ENCODE measurements at places on chromosomes 6 and 20.

GRCh38 chr6:87501809-87502572, 29.2 kb downstream of the SLC35A1 start:
- DNase-seq = no peak

GRCh38 chr6:56145616-56146015, 101.8 kb downstream of the COL21A1 start:
- no peak for DNase-seq

DNA sequence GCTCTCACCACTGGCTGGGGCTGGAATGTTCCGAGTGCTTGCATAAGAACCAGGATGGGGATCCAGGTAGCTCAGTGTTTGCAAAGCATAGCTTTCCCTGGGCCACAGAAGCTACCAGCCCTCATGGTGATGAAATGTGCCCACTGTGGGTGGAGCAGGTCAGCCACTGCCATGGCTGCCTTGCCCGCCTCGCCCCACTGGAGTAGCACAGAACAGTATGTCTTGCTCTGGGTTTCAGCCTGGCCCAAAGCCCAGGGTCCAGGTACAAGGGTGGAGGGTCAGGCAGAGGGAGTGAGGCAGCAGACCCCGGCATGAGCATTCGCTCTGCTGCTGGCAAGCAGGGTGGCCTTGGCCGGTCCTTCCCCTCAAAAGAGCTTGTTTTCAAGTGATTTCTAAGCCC, 34.7 kb downstream of the KCNK17 start:
- no peak for DNase-seq

GRCh38 chr6:63985223-63985622, 349.6 kb downstream of the PHF3 start:
- DNase-seq = no peak

GRCh38 chr6:37714836-37715420, 17.2 kb upstream of the MDGA1 start:
- DNase-seq = no peak

DNA sequence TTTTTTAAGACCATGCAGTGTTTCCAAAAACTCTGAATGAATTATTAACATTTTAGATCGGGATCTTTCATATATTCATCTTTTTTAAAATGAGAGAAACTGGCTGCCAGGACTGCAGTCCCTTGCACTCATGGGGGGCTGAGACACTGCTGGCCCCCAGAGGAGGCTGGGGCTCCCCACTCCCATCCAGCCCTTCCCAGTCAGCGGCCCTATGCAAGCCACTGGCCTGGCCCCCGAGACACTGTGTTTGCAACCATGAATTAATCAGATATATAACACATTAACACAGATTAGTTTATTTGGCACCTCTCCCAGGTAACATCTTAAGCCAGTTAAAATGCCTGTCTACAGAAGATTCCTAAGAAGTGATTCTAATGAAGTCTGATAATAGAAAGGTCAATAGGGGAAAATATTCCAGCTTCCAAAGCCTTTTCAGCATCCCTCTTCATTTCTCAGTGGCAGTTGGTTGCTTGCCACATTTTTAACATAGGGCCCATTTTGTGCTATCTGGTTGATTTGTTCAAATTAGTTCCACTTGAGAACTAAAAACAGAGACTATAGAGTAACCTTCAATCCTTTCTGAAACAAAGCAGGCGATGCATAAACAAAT, 184.4 kb upstream of the FBXL4 start:
- DNase-seq = no peak

DNA sequence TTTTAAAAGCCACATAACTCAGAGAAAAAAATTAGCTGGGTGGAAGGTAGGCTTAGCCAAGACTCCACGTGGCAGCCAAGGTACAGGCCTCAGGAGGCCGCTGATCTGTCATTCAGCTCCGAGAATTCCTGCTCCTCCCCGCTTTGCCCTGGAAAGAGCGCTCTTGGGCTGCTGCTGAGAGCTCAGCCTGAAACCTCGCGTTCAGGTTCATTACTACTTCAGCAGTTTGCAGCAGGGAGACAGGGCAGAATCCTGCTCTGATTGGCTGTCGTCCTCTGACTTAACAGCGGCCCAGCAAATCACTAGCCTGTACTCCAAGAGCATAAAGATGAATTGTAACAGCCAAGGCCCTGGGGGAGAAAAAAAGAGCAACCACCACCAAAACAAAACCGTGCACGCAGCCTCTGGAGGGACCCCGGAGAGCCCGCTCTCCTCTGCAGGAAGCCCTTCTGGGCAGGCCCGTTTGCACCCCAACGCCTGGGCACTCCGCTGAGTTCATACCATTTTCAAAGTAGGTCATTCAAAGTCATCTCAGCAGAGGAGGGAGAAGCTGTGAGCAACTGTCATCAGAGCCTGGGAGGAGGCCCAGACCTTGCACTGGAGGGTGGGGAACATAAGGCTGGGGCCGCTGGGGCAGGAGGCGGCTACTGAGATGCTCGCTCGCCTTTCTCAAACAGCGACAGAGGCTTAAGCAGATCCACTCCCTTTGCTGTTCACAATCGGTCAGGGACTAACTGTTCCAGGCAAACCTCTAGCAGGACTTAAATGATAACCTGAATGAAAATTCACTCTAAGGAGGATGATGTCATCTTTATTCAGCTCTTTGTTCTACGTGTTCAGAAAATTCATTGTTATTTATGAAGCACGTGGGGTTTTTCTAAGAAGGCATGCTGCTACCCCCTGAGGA, 42.3 kb upstream of the ATXN1 start:
- DNase-seq = no peak

DNA sequence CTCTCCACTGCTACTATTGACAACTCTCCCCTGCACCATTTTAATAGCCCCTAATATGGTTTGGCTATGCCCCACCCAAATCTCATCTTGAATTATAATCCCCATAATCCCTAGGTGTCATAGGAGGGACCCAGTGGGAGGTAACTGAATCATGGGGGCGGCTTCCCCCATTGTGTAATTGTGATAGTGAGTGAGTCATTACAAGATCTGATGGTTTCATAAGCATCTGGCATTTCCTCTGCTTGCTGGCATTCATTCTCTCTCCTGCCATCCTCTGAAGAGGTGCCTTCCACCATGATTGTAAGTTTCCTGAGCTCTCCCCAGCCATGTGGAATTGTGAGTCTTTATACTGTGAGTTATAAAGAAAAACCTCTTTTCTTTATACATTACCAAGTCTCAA, 74.1 kb upstream of the TCF21 start:
- DNase-seq = no peak

GRCh38 chr6:109486068-109486467, 3.0 kb upstream of the ZBTB24 start:
- no peak for DNase-seq

- DNase-seq = peak; percentile 16
These were observed 71.0 kb upstream of the MRAP2 start for GRCh38 chr6:83962582-83962981.

DNA sequence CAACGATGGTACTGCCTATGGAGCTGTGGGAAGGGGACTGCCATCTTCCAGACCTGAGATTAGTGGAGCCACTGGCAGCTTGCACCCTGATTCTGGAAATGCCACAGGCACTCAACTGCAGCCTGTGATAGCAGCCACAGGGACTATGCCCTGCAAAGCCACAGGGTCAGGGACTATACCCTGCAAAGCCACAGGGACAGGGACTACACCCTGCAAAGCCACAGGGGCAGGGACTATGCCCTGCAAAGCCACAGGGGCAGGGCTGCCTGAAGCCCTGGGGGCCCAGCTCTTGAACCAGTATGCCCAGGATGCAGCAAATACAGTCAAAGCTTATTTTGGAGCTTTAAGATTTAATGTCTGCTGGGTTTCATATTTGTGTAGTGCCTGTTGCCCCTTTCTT, 346.6 kb downstream of the C6orf118 start:
- DNase-seq = no peak

DNA sequence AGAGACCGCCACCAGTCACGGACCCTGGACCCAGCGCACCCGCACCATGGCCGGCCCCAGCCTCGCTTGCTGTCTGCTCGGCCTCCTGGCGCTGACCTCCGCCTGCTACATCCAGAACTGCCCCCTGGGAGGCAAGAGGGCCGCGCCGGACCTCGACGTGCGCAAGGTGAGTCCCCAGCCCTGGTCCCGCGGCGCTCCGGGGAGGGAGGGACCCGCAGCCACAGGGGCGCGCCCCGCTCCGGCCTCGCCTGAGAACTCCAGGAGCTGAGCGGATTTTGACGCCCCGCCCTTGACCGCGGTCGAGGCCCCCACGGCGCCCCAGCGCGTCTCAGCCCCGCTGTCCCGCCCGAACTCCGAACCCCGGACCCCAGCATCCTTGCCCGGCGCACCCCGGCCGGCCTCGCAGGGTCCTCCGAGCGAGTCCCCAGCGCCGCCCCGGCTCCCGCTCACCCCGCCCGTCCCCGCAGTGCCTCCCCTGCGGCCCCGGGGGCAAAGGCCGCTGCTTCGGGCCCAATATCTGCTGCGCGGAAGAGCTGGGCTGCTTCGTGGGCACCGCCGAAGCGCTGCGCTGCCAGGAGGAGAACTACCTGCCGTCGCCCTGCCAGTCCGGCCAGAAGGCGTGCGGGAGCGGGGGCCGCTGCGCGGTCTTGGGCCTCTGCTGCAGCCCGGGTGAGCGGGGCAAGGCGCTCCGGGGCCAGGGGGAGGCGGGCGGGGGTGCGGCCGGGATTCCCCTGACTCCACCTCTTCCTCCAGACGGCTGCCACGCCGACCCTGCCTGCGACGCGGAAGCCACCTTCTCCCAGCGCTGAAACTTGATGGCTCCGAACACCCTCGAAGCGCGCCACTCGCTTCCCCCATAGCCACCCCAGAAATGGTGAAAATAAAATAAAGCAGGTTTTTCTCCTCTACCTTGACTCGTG, at the start of gene OXT:
Gene OXT, plus strand, starts transcription at position 11 of the 920 bp plus-strand sequence. Its CDS starts 36 bp downstream, at position 47.
- DNase-seq = peak; percentile 62

GRCh38 chr20:35048739-35049138, 43.9 kb downstream of the TRPC4AP start:
- DNase-seq = no peak

DNA sequence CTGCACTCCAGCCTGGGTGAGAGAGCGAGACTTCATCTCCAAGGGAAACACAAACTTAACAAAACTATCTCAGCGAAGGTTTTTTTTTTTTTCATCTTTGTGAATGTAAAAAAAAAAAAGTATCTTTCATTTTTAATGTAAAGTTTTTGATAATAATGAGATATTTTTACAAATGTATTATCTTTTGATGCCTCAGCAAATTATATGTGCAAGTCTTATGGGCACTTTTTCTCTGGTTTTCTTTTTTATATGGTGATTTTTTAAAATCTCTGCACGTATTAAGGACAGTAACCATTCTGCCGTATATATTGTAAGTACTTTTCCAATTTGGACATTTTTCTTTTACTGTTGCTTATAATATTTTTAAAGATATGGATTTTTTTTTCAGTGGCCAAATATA, 76.8 kb downstream of the MAFB start:
- DNase-seq = no peak

DNA sequence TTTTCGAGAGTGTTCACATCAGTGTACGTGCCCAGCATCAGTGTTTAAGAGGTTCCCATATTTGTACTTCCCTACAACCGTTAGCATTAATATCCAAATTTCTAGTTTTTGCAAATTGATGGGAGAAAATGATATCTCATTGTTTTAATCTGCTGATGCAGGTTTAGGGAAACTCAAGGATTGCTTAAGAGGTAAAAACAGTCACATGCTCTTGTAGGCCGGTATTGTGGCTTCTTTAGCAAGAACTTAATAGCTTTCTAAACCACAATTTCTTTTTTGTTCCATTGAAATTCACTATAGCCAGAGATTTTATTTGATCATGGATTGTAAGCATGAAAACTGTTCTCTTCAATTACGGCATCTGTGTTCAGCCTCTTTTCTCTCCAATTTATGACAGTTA, 29.5 kb downstream of the BEND6 start:
- no peak for DNase-seq

GRCh38 chr6:110355727-110356126, 2.4 kb downstream of the METTL24 start:
- no peak for DNase-seq

DNA sequence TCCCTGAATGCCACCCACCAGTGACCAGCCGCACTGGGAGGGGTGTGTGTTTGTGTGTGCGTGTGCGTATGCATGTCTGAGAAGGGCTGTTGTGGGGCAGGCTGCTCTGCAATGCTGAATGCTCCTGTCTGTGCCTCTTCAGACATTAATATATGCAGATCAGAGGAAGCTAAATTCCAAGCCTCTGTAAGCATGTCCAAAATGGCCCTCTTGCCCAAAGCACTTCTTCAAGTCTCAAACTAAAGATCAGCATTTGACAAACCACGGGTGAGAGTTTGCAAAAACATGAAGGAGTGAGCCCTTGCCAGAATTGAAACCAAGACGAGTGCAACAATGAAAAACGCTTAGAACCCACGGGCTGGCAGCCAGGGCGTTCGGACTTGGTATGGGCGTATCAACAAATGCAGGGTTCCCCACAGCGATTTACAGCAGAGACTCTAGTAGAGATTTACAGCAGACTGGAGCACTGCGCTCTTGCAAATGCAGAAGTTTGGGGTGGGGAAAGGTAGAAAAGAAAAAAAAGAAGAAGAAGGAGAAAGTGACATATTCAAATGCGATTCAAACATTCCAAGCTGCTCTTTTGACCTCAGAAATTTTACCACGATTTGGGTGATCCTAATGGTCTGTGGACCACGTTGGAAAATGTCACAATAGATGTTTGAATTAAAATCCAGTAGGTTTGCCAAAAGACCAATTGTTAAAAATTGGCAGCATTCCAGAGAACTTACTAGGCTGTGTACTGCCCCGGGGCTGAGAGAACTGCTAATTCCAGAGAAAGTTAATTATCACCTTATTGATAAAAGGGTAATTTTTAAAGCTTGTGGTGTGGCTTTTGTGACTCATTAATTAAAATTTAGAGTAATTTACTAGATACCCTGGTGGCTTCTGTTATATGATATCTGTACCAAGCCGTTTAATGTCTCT, 3.5 kb downstream of the SCML4 start:
- DNase-seq = no peak

GRCh38 chr6:134663800-134664535, 285.9 kb downstream of the ALDH8A1 start:
- no peak for DNase-seq

GRCh38 chr6:124433387-124434160, 528.7 kb upstream of the RNF217 start:
- DNase-seq = no peak

DNA sequence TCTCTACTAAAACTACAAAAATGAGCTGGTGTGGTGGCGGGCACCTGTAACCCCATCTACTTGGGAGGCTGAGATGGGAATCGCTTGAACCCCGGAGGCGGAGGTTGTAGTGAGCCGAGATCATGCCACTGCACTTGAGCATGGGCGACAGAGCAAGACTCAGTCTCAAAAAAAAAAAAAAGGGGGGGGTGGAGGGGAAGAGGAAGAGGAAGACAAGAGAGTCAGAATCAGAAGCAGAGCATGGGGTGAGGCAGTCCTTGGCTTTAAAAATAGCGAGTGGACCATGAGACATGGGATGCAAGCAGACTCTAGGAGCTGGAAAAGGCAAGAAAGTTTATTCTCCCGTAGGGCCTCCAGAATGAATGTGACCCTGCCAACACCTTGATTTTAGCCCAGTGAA, 3.9 kb upstream of the SLC9A8 start:
- no peak for DNase-seq

- no peak for DNase-seq
These were observed 829.4 kb downstream of the EPHA7 start for GRCh38 chr6:92589996-92590395.

GRCh38 chr6:37256692-37257319, 766 bp upstream of the TBC1D22B start:
- DNase-seq = no peak

GRCh38 chr6:40066372-40066771, 132.1 kb upstream of the MOCS1 start:
- DNase-seq = no peak

- no peak for DNase-seq
These were observed 7.1 kb upstream of the DDO start for GRCh38 chr6:110422444-110422822.

GRCh38 chr20:62149532-62150309, 6.2 kb downstream of the SS18L1 start:
- DNase-seq = no peak

GRCh38 chr6:155782320-155782731, 326.7 kb upstream of the NOX3 start:
- no peak for DNase-seq
